PC-3 (cell line): ENCODE measurements at places on chromosomes 11 and 22. TPM values are rescaled to one million over a fixed set of nuclear protein-coding genes. Genes with fewer than 3 reads are reported as not detected.

GRCh38 chr22:49209452-49210195 is 618.0 kb downstream of the BRD1 start:
- H3K4me1 ChIP-seq, result no peaks in the 10 kb centered on the region
- H3K36me3 ChIP-seq, result no peaks in the 10 kb centered on the region
- no peak for DNase-seq
- H3K27ac ChIP-seq, result no peak overlapping the region
- H3K27me3 ChIP-seq, result no peaks in the 10 kb centered on the region

GRCh38 chr11:102199673-102200072 is 89.4 kb downstream of the YAP1 start:
- H3K27me3 ChIP-seq, result no peaks in the 10 kb centered on the region
- H3K27ac ChIP-seq, result no peak overlapping the region
- H3K36me3 ChIP-seq, result peaks cover 11% of the 10 kb centered on the region; the same call in 1 of the 2 replicates
- H3K4me3 ChIP-seq, result no peak overlapping the region

DNA sequence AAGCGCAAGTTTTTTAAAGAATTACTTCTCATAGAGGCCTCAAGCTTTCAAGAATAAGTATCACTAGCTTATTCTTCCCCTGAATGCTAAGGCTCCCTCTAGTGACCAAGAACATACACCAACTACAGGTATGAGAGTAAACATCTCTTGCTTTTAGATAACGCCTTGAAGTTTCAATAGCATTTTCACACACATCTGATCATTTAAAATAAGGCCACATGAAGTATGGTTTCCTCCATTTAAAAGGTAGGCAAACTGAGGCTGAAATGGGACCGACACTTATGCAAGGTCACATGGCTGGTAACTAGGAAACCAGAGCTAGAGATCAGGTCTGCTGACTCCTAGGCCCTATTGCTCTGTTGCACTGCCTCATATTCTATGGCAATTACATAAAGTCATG is 66.5 kb downstream of the CCDC34 start:
- peak; percentile 74 for DNase-seq
- no peaks in the 10 kb centered on the region for H3K27me3 ChIP-seq
- peaks cover 17% of the 10 kb centered on the region for H3K4me1 ChIP-seq
- no peak overlapping the region for H3K27ac ChIP-seq

GRIA4 gene
- not detected in 2 replicates for total RNA-seq

DNA sequence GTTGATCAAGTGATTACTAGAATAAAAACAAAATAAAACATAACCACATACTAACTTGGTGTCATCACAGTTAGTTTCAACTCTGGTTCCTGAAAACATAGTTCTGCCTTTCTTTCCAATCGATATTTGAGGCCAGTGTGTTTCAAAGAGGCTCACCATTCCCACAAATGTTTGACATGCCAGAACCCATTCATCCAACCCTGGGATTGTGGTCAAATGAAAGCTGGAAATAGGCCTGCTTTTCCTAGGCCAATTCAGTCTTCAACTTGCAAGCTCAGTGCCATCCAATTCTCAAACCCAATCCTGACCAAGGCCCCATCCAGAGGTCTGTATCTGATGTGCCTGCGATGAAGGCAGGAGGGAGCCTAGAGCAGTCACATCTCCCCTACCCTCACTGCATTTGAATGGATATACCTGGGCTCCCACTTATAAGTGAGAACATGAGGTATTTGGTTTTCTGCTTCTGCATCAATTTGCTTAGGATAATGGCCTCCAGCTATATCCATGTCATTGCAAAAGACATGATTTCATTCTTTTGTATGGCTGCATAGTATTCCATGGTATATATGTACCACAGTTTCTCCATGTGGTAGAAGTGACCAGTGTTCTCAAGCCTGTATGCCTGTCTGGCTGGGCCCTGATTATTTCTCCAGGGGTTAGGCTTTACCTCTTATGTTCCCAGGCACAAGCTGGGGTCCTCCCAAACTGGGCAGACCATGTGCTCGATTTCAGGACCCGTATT is 143.2 kb downstream of the SWAP70 start:
- no peak for DNase-seq
- H3K27ac ChIP-seq, result no peak overlapping the region
- no peaks in the 10 kb centered on the region for H3K4me1 ChIP-seq
- H3K4me3 ChIP-seq, result no peak overlapping the region
- H3K36me3 ChIP-seq, result peaks cover 9% of the 10 kb centered on the region; the same call in 1 of the 2 replicates
- no peaks in the 10 kb centered on the region for H3K27me3 ChIP-seq

GRCh38 chr22:20302438-20303228 is 17.2 kb downstream of the DGCR6L start:
- no peak for DNase-seq
- no peak overlapping the region for H3K27ac ChIP-seq
- H3K4me1 ChIP-seq, result no peaks in the 10 kb centered on the region

MTMR3 gene
- total RNA-seq, result 12.1 and 17.3 TPM in 2 replicates

GRCh38 chr11:87444993-87445392 is 407.3 kb downstream of the TMEM135 start:
- DNase-seq, result peak; percentile 83
- H3K36me3 ChIP-seq, result no peaks in the 10 kb centered on the region
- H3K4me3 ChIP-seq, result no peak overlapping the region
- H3K27ac ChIP-seq, result peak overlapping the region; percentile 37

MN1 gene
- total RNA-seq, result 2.7 and 3.1 TPM in 2 replicates

GRCh38 chr11:71247551-71248250 is 4.7 kb downstream of the SHANK2 start:
- H3K36me3 ChIP-seq, result no peaks in the 10 kb centered on the region
- H3K27me3 ChIP-seq, result no peaks in the 10 kb centered on the region
- H3K4me1 ChIP-seq, result peaks cover 8% of the 10 kb centered on the region
- no peak overlapping the region for H3K4me3 ChIP-seq
- no peak overlapping the region for H3K27ac ChIP-seq
- no peak for DNase-seq

DNA sequence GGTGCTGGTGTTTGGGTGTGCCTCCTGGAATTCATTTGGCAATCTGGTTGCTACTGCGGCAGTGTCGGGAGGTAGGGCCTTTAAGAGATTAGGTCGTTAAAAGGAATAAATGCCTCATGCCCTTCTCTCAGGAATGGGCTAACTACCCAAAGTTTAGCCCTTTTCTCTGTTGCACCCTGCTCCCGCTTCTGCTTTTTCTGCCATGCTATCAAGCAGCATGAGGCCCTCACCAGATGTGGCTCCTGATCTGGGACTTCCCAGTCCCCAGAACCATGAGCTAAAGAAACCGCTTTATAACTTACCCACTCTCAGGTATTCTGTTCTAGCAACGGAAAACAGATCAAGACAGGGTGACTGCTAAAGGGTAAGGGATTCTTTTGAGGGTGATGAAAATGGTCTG is 6.3 kb downstream of the EIF3D start:
- DNase-seq, result no peak
- H3K27me3 ChIP-seq, result no peaks in the 10 kb centered on the region
- peaks cover 77% of the 10 kb centered on the region for H3K36me3 ChIP-seq
- H3K4me1 ChIP-seq, result peaks cover 7% of the 10 kb centered on the region; the same call in 1 of the 2 replicates

DNA sequence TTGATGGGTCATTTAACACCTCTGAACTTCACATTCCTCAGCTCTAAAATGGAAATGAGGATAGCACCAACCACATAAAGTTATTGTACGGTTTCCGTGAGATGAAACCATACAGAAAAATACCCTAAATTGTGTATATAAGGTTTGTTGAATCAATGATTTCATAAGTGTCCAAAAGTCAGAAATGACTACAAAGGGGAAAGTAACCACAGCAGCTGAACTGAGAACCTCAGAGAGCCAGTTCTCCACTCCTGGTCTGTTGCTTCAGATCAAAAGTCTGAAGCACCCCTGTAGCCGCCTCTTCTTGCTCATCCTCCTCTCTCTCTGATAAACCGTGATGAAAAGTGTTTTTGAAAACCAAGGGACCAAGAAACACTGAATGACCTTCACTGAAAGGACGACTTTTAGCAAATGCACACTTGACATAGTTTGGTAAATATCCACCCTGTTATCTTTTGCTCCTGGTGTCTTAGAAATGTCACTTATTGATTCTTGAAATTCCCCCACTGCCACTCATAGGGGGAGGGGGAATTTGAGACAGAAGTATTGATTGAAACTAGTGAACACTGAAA is 194.5 kb downstream of the NAV2 start:
- H3K4me1 ChIP-seq, result no peaks in the 10 kb centered on the region
- H3K4me3 ChIP-seq, result no peak overlapping the region
- H3K27me3 ChIP-seq, result no peaks in the 10 kb centered on the region
- DNase-seq, result no peak
- H3K36me3 ChIP-seq, result no peaks in the 10 kb centered on the region

CEP126 gene
- total RNA-seq, result 1.0 and 2.5 TPM in 2 replicates

DNA sequence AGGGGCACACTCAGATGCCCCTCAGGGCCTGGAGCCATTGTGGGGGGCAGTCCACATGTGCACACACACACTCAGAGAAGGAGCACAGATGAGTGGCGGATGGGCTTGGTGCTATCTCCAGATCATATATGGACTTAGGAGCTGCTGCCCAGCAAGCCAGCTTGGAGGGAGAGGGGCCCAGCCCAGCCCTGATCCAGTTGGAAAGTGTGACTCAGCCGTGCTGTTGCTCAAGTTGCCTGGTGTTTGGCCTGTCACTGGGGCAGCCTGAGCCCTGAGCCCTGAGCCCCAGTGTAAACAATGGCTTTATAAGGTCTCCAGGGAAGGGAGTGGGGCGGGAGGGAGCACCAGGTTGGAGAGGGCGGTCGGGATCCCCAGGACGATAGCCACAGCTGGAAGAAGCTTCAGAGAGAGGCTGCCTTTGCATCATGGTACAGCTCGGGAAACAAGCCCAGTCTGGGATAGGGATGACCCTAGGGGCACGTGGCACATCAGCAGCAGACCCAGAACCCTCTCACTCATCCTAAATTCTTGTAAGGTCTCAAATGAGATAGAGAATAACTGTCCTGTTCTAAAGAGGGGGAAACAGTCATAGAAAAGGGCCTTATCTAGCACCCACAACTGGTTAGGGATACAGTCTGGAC is 4.8 kb downstream of the SELENOM start:
- H3K4me1 ChIP-seq, result peaks cover 4% of the 10 kb centered on the region; the same call in 1 of the 2 replicates
- no peak overlapping the region for H3K4me3 ChIP-seq
- H3K27ac ChIP-seq, result no peak overlapping the region
- DNase-seq, result peak; percentile 23
- peaks cover 17% of the 10 kb centered on the region; the same call in 1 of the 2 replicates for H3K36me3 ChIP-seq

NR1H3 gene
- total RNA-seq, result 14.2 and 31.6 TPM in 2 replicates

DNA sequence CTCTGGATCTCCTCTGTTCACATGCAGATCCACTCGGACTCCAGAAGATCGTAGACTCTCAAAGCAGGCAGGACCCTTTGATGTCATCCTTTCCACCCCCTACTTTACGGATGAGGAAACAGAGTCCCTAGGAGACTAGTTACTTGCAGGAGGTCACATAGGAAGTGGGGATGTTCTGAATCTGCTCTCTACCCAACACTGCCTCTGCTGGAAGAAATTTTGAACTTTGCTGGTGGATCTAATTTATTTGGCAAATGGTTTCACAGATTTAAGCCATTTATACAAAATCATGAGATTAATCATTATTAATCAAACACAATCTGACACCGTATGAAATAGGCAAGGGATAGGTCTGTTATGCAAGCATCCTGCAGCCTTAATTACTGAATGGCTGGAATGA is 55.0 kb upstream of the USP47 start:
- H3K27me3 ChIP-seq, result no peaks in the 10 kb centered on the region
- no peaks in the 10 kb centered on the region for H3K36me3 ChIP-seq
- DNase-seq, result peak; percentile 53

DNA sequence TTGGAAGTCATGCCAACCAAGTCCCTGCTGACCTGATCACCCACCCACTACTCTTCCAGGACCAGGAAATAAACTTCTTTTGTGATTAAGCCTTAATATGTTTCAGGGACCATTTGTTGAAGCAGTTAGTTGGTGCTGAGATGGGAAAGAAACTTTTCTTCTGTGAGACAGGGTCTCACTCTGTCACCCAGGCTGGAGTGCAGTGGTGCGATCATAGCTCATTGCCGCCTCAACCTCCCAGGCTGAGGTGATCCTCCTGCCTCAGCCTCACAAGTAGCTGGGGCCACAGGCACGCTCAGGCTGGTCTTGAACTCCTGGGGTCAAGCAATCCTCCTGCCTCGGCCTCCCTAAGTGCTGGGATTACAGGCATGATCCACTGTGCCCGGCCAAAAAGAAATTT is 10.6 kb downstream of the SUSD2 start:
- peaks cover 19% of the 10 kb centered on the region for H3K4me1 ChIP-seq
- H3K27me3 ChIP-seq, result no peaks in the 10 kb centered on the region
- no peak overlapping the region for H3K4me3 ChIP-seq
- H3K36me3 ChIP-seq, result no peaks in the 10 kb centered on the region

OR52W1 gene
- total RNA-seq, result not detected in 2 replicates

GRCh38 chr11:25423436-25424199 is 908.3 kb upstream of the ANO3 start:
- H3K27ac ChIP-seq, result no peak overlapping the region
- no peaks in the 10 kb centered on the region for H3K27me3 ChIP-seq
- H3K4me3 ChIP-seq, result no peak overlapping the region
- peak; percentile 41 for DNase-seq

DNA sequence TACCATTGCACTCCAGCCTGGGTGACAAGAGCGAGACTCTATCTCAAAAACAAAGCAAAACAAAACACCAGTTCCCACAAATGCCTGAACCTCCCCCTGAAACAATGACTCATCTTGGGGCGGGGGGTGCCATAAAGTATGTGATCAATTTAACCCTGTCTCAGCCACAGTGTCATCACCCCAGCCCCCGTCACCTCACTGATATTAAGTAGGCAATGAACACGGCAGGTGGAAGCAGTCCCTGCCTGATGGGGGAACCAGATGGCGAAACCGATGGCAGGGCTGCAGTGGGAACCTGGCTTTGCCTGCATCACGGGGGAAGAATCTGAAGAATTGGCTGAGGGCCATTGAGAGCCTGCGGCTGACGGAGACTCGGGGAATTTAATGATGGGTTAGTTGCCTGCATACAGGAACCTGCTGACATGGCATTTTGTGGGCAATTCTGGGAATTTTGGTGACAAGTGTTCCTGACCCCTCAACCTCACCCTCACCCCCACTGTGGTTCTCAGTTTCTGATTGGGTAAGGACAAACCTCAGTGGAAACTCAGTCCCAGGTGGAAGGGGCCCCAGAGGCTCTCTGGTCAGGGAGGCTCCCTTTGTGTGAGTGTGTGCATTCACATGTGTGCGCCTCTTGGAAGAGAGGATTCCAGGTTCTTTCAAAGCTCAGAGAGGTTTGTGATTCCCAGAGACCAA is 39.1 kb upstream of the SHISAL1 start:
- H3K36me3 ChIP-seq, result no peaks in the 10 kb centered on the region
- peak; percentile 87 for DNase-seq
- H3K4me1 ChIP-seq, result peaks cover 12% of the 10 kb centered on the region; the same call in 1 of the 2 replicates
- no peaks in the 10 kb centered on the region for H3K27me3 ChIP-seq
- peak overlapping the region; percentile 47; the same call in 1 of the 2 replicates for H3K4me3 ChIP-seq

APOBEC3H gene
- total RNA-seq, result 0.87 TPM in 1 of 2 replicates, not detected in the other

GRCh38 chr11:69411257-69411924 is 70.1 kb upstream of the LINC01488 start:
- no peaks in the 10 kb centered on the region for H3K27me3 ChIP-seq
- H3K4me3 ChIP-seq, result no peak overlapping the region
- H3K4me1 ChIP-seq, result peaks cover 21% of the 10 kb centered on the region
- peak overlapping the region; percentile 50 for H3K27ac ChIP-seq
- peak; percentile 61 for DNase-seq
- no peaks in the 10 kb centered on the region for H3K36me3 ChIP-seq

APOBEC3F gene
- total RNA-seq, result not detected in 2 replicates

KRTAP5-9 gene
- total RNA-seq, result not detected in 2 replicates

SCGB1A1 gene
- total RNA-seq, result not detected in 2 replicates
